ENCODE measurements at places on chromosomes 7 and 10.

DNA sequence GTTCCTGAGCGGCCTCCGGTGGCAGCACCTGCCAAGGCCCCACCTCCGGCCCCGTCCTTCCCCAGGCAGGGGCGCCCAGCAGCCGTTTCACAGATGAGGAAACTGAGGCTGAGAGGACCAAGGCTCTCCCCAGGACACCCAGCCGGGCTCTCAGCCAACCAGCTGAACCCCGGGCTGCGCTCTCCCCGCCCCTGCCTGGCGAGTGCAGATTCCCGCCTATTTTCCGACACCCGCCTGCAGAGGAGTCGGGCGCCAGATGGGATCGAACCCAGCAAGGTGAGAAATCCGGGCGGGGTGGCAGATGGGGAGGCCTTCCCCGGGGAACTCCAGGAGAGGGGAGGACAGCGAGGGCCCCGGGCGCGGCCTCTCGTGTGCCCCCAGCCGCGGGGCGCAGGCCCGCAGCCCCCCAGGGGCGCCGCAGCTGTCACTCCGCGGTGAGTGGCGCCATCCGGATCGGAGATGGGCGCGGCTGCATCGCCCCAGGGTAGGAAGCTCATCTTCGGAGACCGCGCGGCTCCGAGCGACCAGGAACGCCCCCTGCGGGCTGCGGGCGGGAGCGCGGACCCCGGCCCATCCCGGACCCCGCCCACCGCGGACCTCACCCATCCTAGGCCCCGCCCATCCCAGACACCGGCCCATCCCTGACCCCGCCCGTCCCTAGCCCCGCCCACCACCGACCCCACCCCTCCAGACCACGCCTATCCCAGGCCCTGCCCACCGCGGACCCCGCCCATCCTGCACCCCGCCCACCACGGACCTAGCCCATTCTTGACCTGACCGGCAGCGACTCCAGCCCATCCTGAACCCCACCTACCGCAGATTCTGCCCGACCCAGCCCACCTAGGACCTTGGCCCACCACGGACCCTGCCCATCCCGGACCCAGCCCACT lies 90.3 kb downstream of the MICALL2 start:
- DNase-seq, result peak; percentile 59

DNA sequence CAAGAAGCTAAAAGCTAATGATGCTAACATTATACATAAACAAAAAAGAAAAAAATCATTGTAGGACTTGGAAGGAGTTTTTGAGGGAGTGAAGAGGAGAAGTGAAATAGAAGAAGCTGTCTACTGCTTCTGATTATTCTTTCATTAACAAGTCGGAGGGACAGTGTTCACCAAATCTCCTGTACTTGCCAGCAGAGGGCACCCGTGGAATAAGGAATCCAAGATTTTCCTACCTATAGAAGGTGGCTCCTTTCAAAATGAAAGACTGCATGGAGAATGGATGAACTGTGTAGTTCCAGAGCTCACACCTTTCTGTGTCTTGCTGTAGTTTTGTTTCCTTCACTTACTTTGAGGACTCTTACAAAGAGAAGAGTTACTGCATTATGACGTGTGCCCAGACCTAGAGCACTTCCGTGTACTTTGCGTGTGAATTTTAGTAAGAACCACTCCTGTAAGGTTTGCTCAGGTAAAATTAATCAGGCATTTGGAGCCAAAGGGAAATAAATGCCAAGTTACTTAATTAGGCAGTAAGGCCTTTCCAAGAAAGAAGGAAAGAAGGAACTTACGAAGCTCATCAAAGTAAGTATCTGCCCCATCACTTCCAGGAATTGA lies 145.1 kb downstream of the SEMA3D start:
- DNase-seq, result peak; percentile 47

DNA sequence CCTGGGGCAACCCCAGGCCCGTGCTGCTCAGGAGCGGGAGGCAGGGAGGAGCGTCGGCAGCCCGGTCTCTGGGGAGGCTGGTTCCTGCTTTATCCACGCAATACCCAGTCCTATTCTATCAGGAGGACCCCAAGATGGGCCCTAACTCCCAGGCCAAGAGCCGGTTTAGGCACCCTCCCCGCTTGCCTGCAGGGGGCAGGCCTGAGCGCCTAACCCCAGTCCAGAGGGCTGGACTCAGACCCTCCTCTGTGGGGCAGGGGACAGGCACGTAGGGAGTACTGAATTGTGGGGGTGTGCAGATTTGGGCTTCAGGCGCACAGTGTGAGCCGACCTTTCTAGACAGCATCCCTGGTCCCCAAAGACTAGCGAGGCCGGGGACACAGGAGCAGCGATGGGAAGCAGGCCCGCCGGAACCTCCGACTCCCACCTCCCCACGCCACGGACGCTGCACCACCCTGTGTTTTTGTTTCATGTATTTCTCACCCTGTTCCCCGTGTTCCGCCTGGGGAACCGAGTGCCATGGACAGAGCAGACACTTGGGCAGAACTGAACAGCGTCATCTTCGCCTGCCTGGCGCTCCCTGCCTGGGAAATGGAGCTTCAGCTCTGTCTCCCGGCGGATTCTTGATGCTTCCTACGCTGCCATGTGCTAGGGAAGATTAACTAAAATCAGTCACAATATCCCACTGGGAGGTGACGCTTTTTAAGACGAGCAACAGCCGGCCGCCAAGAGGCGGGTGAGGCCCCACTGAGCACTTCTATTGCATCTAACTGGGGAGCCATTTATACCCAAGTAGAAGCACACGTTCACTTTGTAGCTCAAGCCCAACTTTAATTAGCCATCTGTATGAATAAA lies 5.3 kb downstream of the NUDT1 start:
- peak; percentile 47 for DNase-seq

GRCh38 chr7:134777908-134778580 lies 1.4 kb upstream of the CALD1 start:
- no peak for DNase-seq

DNA sequence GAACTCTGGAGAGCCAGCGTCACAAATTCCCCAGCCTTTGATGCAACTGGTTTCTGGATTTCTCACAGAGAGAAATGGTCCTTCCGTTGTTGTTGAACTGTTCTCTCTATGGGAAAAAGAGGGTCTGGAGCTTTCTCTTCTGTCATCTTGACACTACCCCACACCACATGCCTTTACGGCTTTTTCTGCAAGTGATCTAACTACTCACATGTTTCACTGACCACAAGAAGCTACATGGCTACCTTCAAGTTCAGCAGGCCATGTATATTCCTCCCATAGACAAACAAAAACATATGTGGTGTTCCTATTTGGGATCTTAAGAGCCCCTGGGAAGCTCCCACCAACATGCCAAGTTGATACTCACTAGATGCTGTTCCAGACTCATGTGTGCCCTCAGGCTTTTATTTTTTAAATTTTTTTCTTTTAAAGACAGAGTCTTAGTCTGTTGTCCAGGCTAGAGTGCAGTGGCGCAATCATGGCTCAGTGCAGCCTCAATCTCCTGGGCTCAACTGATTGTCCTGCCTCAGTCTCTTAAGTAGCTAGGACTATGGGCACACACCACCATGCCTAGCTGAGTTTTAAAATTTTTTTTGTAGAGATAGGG lies 72.0 kb downstream of the RNF216 start:
- no peak for DNase-seq

GRCh38 chr7:151794508-151795167 lies 82.3 kb downstream of the PRKAG2 start:
- DNase-seq, result no peak

GRCh38 chr7:96484091-96484490 lies 162.2 kb upstream of the SLC25A13 start:
- no peak for DNase-seq

- DNase-seq, result no peak
These were observed 38.6 kb upstream of the TRIM8 start for GRCh38 chr10:102605712-102606111.

Measured in activated CD4-positive, alpha-beta T cell treated with anti-CD3 and anti-CD28 coated beads, Interleukin-10, Interleukin-2, amounts not matched to agents 100 ng/mL and 50 ng/mL, durations not matched to agents 16 hours and 8 hours (primary cell).